ENCODE measurements at places on chromosomes 6 and 20.

- DNase-seq: no peak
Observed at GRCh38 chr6:129754750-129755149, 44.8 kb upstream of the ARHGAP18 start.

DNA sequence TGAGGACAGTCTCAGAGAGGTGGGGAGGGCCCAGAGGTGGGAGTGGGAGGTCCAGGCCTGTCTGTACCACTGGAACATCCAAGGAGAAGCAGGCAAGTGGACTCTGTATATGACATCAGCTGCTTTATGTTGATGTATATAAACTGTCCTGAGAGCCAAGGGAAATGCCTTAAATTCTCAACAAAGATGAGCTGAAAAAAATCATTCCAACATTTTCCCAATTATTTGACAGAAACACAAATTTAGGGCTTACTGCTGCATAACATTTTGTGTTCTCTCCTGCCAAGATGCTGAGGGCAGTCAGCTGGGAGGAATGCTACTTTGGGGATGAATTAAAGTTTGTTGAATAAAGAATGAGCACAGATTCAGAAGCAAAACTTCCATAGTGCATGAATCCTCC, 52.8 kb downstream of the FOXC1 start:
- DNase-seq: no peak

GRCh38 chr6:169177516-169178166, 76.0 kb downstream of the THBS2 start:
- DNase-seq: no peak

GRCh38 chr6:79168695-79168980, 65.8 kb downstream of the HMGN3 start:
- DNase-seq: no peak

GRCh38 chr6:69871107-69871506, 4.8 kb downstream of the COL19A1 start:
- no peak for DNase-seq

GRCh38 chr20:49387581-49387939, 94.9 kb downstream of the KCNB1 start:
- no peak for DNase-seq

- no peak for DNase-seq
Observed at GRCh38 chr6:21240709-21241108, 352.8 kb upstream of the SOX4 start.

DNA sequence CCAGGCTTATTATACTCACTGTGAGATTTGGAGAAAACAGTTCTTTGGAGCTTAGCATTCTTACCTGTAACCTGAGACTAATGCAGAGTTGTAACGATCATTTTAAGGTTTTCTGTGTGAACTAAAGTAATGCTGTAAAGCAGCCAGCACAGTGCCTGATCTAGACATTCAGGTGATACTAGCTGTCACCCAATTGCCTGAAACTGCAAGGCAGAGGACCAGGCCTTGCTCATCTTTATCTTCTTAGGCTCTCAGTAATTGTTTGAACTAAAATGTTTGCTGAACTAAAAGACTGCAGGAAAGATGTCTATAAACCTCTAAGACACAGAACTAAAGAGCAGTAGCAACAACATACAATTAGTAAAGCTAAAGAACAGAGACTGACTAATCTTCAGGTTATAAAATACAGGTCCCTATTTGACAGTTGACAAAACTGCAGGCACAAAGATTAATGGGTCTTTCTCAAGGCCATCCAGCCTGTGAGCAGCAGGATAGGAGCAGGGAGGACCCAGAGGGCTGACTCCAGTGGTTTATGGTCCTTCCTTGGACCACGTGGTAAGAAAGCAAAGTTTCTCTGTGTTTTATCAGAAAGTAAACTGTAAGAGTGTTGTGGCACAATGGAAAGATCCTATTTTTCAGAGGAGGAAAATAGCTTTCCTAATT, 31.4 kb downstream of the SMLR1 start:
- no peak for DNase-seq

DNA sequence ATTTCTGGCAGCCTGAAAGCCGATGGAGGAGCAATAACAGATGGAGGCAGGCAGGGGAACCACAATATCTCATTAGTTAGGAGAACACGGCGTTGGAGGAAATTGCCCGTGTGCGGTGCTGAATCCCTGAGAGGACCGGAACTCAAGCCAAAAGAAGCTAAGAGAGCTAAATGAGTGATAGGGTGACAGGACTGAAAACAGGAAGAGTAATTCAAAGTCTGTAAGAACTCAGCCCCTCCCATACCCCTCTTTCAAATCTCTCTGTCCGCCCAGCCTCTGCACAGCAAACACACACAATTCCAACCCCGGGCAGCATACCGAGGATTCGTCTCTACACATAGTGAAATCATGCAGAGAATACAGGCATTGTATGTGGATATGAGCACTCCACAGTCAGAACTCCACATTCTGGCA, 2.6 kb upstream of the IPCEF1 start:
- peak; percentile 42 for DNase-seq

- no peak for DNase-seq
Observed at GRCh38 chr6:90140683-90141082, 156.0 kb downstream of the BACH2 start.

- DNase-seq: no peak
Observed at GRCh38 chr6:104281370-104281769, 578.3 kb downstream of the HACE1 start.

- no peak for DNase-seq
Observed at GRCh38 chr6:41204156-41204555, 3.2 kb upstream of the TREML2 start.

DNA sequence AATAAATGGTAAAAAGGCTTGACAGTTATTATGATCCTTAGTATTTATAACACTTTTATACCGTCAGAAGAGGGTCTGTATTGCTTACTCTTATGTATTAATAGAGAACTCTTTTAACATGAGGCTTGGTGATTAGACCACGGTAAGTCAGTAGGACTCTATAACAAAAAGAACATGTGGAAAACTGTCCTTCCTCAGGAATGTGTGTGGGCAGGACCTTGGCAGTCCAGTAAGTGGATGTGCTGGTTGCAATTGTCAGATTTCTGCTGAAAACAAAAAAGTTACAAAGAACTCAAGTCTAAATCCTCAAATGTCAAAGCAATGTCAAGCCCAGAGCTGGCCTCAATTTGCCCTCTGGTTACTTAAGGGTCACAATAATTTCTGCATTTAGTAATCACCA, 81.1 kb downstream of the PLCG1 start:
- DNase-seq: no peak

GRCh38 chr6:56416247-56416646, 168.9 kb upstream of the COL21A1 start:
- DNase-seq: no peak

GRCh38 chr20:19893356-19893755, 123.8 kb upstream of the NAA20 start:
- no peak for DNase-seq

DNA sequence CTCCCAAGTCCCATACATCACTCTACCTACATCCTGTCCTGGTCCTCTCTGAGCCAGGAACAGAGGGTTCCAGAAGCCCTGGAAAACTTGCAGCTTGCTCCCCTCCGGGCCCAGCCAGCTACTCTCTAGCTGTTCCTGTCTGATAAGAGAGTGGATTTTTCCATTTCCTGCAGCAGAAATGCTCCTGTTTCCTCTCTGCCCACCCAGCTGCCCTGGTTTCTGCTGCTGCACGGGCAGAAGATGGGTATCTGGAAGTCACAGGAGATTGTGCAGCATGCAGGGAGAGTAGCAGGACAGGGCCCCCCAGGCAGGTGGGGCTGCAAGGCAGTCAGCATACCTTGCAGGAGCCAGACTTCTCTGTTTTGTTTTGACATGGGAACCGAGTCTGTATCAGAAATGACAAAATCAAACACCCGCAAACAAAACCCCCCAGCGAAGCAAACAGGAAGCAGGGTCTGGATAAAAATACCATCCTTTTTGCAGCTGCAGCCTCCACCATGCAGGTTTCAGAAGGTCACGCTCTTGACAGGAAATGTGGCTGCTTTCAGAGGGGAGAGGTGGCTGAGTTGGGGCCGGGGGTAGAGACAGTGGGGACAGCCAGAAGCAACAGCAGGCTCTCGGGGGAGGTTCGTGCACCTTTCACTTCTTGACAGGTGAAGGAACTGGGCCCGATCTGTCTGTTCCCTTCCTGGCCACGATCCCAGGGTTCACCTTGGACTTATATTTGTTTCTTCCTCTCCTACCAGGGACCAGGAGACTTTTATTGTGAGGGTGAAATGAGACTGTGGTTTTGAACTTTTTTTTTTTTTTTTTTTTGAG, 50.8 kb upstream of the FAM83D start:
- DNase-seq: no peak

DNA sequence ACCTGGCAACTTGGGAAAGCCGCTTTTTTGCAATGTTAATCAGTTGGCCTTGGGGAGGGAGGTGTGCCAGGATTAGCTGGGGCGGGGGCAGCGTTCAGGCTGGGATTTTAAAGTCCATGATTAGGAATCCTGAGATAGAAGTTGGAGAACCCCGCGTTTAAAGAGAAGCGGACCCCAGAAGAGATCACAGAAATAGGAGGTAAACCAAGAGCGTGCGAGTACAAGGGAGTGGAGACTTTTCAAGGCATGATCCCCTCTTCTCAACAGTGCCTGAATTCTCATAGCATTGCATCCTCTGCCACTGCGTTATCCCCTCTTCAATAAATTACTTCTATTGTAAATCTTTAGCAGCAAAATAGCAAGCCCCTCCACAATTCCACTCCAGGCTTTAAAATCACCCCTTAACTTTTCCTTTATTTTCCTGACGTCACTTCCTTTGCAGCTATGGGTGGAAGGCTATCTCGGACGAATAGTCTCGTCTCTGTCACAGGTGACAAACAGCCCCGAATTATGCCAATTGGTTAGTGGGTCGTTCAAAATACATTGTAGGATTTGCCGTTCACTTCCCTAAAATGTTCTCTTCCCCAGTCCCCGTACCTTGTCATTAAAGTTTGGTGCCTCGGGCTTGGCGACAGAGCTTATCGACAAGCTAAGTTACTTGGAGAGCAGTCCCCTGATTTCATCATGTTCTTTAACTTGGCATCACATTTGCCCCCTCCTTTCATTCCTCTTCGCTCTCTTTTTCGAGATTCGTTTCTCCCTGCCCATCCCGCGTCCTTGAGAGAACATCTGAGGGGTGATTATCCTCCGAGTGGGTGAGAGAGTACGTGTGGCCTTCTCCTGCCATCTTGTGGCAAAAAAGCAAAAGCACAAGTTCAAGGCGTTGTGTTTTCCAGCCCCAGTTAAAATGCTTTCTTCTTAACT, 17.1 kb downstream of the OR2B2 start:
- DNase-seq: peak; percentile 52
